ENCODE measurements at places on chromosomes 1 and 21. TPM values are rescaled to one million over a fixed set of nuclear protein-coding genes. Genes with fewer than 3 reads are reported as not detected.

Gene MMP23B
- 1.3 TPM for total RNA-seq

Gene KRTAP19-3
- not detected for total RNA-seq

Gene TMPRSS15
- 0.21 TPM for total RNA-seq

Gene SLC25A34
- 1.0 TPM for total RNA-seq

Gene BTBD8
- 2.0 TPM for total RNA-seq

Gene FCGR3A
- total RNA-seq: 27.8 TPM

Gene RGS8
- total RNA-seq: not detected

Gene LRRC39
- 1.3 TPM for total RNA-seq

Gene KRTAP19-6
- not detected for total RNA-seq

Gene FCRL2
- 4.0 TPM for total RNA-seq

Gene TMEM82
- total RNA-seq: not detected
